ENCODE measurements at places on chromosomes 2 and 18.
A peak's percentile ranks its signal among the peaks of the same experiment; 100 is the strongest.

- DNase-seq, result no peak
Measured at GRCh38 chr2:192128655-192129054, 66.1 kb downstream of the TMEFF2 start.

GRCh38 chr2:135762022-135762421 is 20.4 kb downstream of the UBXN4 start:
- DNase-seq, result no peak

- no peak for DNase-seq
Measured at GRCh38 chr2:45283764-45284620, 274.7 kb upstream of the SIX2 start.

DNA sequence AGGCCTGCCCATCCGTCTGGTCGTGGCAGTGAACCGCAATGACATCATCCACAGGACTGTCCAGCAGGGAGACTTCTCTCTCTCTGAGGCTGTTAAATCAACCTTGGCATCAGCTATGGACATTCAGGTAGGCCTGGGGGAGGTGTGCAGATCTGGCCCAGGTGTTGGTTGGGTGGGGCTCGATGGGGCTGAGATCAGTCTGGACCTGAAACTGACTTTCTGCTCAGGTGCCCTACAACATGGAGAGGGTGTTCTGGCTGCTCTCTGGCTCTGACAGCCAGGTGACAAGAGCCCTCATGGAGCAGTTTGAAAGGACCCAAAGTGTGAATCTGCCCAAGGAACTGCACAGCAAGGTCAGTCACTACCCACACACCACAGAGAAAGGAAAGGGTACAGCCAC is 12.6 kb downstream of the THNSL2 start:
- no peak for DNase-seq

GRCh38 chr2:61928826-61929461 is 23.5 kb downstream of the COMMD1 start:
- DNase-seq, result peak; percentile 85

DNA sequence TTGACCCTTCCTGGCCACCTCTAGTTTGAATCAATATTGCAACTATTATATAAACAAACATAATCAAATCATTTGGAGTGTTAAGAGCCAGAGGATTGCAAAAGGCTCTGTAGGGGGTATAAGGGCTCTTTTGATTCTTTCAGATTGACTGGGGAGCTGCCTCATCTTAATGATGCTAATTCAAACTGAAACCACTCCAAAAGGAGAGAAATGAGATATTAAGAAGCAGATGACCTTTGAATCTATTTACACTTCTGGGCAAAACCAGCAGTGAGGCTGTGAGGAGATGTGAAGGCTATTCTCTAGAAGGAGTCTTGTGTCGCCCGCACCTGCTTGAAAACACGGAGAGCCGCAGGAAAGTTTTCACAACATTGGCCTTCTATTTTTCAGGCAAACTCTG is 311.2 kb upstream of the CRIM1 start:
- DNase-seq, result no peak
